CD4-positive, alpha-beta memory T cell (primary cell): ENCODE measurements at places on chromosomes 4 and X.

DNA sequence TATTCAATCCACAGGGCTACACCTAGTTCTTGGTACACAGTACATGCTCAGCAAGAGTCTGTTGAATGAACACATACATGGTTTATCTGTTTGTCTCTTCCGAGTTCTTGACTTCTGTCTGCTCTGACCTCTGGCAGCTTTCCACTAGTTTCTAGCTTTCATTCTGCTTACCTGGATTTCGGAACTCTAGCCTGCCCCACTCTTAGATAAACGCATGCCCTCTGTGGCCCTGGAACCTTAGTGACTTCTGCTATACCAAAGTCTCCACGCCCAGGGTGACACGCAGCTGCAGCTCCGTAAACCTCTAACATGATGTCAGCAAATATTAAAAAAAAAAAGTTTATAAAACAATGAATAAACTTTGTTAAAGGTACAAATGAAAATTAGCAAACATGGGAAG is 1.3 kb upstream of the SLC25A4 start:
- DNase-seq: no peak

GRCh38 chrX:47497271-47497888 is 14.4 kb upstream of the ZNF41 start:
- no peak for DNase-seq

- DNase-seq: no peak
Observed at GRCh38 chrX:154458954-154459778, 1.1 kb downstream of the PLXNA3 start.

- no peak for DNase-seq
Observed at GRCh38 chrX:87895421-87895820, 377.8 kb downstream of the KLHL4 start.

GRCh38 chr4:163681208-163681821 is 186.8 kb downstream of the TMA16 start:
- DNase-seq: peak; percentile 66

- no peak for DNase-seq
Observed at GRCh38 chrX:2875798-2876399, 47.2 kb downstream of the GYG2 start.

- DNase-seq: no peak
Observed at GRCh38 chr4:75040703-75041102, 107.8 kb downstream of the PARM1 start.
